ENCODE measurements at places on chromosomes 6 and 20.

GRCh38 chr6:34521463-34522285 is 34.5 kb downstream of the SPDEF start:
- no peak for DNase-seq

GRCh38 chr20:25076731-25077609 is 5.0 kb downstream of the VSX1 start:
- peak; percentile 87 for DNase-seq

DNA sequence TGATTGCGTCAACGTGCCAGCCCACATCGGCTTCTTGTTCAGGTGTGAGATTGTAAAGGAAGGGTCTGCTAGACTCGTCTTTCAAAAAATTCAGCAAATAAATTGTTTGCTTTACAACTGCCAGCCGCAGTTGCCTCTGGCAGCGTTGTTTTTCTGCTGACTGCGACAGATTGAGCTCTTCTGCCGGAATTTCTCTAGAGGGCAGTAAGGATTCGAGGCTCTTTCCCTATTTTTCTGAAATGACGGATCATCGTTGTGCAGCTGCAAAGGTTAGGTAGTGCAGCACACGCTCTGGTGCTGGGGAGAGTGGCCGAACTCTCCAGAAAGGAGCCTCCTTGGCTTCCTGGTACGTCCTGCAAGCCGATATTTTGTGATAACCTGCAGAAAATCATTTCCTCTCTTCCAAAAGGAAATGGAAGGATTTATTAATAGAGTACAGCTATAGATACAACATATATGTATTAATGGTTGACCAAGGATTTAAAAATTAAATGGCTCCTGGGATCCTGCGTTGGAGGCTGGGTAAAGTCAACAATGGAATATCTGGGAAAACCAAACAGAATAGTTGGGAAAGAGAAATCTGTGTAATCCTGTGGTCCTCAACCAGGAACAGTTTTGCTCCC is 121.9 kb upstream of the ZFP64 start:
- DNase-seq, result peak; percentile 64

- DNase-seq, result peak; percentile 52
Observed at GRCh38 chr6:18990059-18990978, 603.2 kb downstream of the RNF144B start.

DNA sequence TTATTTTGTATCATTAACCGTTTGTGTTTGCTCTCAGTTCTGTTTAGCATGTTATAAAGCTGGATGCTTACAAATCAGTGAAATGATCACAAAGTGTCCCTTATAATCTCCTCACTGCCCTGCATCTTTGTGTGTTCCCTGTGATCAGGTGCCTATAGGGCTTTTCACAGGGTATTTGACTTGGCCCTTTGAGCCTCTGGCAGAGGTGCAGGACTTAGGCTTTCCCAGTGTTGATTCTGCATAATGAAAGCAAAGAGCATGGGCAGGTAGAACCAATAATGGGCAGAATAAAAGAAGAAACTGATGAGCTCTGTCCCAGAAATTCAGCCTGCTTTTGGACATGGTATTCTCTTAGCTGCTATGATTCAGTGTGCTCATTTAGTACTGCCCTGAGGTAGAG is 16.9 kb upstream of the PBOV1 start:
- DNase-seq, result no peak

DNA sequence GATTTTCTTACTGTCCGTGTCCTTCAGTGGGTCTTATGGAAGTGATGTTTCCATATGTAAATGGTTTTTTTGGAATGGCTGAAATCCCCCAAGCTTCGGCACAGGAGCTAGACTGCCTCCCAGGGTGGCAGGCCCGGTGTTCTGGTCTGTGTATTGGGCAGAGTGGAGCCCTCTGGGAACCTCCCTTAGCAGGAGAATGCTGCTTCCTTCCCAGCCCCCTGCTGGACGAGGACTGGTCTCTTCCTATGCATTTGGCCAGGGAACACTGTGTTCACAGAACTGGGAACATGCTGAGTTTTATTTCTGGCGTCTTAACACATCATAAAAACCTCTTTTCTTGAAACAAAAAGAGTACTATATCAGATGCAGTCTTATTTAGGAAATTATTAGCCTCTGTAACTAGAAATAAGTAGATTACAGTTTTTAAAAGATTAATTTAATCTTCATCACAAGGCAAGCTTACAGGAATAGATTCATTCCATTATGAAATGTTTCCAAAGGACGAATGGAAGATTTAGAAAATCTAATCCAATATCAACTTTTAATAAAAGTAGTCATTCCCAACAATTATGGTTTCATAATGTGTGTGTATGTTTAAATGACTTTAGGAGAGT is 56.6 kb downstream of the SYTL3 start:
- DNase-seq, result no peak

DNA sequence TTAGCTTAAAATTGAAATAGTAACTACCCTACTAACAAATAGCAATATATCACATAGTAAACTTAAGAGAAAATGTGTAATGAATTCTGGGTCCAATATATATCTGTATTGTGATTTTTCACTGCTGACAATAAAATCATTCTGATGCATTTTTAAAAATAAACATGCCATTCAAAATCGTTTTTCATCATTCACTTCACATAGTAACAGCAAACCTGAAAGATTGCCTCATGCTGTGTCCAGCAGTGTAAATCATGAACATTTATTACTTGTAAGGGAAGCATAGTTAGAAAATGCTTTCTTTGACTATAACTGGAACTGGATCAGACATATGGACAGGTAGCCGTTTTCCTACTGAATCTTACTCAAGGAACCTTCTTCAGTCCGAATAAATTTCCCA is 446.1 kb downstream of the UTRN start:
- DNase-seq, result no peak

Measured in SHP77 treated with DMSO at 0.1 percent for 48 hours (cell line).